ENCODE measurements at places on chromosomes 7 and 10.

- H3K27ac ChIP-seq = no peak overlapping the region
- peaks cover 17% of the 10 kb centered on the region for H3K4me1 ChIP-seq
- H3K27me3 ChIP-seq = no peaks in the 10 kb centered on the region
- no peak overlapping the region for H3K4me3 ChIP-seq
Measured at GRCh38 chr10:48791267-48791928, 106.7 kb downstream of the WDFY4 start.

DNA sequence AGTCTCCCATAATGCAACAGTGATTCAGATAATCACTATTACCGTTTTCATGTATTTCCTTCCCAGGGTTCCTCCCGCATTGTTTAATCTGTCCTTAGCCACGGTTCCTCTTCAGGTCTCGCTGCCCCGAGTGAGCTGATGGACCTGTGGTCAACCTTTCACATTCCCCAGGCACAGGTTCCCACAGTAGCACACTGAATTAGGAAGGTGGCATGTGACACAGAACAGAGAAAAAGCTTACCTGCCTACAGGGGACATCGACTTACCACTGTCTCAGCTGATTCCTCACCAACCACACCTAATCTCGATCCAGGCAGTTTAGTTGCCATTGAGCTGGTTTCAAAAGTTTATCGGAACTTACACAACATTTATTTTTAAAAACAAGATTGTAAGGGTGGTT lies 72.2 kb downstream of the MTURN start:
- H3K36me3 ChIP-seq = no peaks in the 10 kb centered on the region
- H3K27ac ChIP-seq = no peak overlapping the region
- no peaks in the 10 kb centered on the region for H3K27me3 ChIP-seq
- DNase-seq = no peak

DNA sequence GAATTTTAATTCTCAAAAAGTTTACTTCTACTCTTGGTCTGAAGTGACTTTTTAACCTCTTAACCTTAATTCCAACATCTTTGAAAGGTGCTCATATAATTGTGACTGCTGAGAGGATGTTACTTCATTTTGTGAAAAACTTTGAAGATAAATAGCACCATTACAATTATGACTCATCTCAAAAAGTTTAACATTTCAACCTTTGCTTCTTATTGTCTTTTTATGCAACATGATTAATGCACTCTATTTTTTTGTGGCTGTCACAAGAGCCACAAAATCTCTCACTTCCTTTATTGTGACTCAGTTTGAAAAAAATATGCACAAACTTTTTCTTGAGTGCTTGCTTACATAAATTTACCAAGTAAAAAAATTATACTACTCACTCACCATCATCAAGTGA lies 383.1 kb downstream of the LRRTM3 start:
- no peaks in the 10 kb centered on the region for H3K27me3 ChIP-seq
- H3K4me1 ChIP-seq = no peaks in the 10 kb centered on the region
- no peak overlapping the region for H3K4me3 ChIP-seq
- H3K36me3 ChIP-seq = no peaks in the 10 kb centered on the region
- no peak for DNase-seq

- no peak overlapping the region for H3K27ac ChIP-seq
- H3K36me3 ChIP-seq = peaks cover 8% of the 10 kb centered on the region
- H3K27me3 ChIP-seq = no peaks in the 10 kb centered on the region
- no peak overlapping the region for H3K4me3 ChIP-seq
- peaks cover 8% of the 10 kb centered on the region for H3K4me1 ChIP-seq
Measured at GRCh38 chr7:732556-732955, 5.5 kb upstream of the PRKAR1B start.

GRCh38 chr7:38545977-38546376 lies 85.2 kb downstream of the AMPH start:
- no peak overlapping the region for H3K27ac ChIP-seq
- no peaks in the 10 kb centered on the region for H3K36me3 ChIP-seq
- no peaks in the 10 kb centered on the region for H3K4me1 ChIP-seq
- DNase-seq = no peak

DNA sequence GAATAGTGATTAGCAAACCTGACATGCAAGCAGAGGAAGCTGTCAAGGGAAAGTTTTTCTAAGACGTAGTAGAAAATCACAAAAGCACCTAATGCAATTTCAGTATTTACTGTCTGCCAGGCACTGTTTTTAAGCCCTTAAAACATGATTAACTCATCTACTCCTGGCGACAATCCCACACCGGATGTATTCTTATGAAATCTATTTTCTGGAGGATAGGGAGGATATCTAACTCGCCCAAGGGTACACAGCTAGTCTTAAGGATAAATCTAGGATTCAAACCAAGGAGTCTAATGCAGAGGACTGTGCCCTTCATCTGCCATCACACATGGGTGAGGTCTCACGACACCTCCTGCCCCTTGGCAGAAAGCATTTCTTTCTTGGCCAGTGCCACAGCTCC lies 47.8 kb upstream of the FIGNL1 start:
- no peaks in the 10 kb centered on the region for H3K27me3 ChIP-seq
- no peak overlapping the region for H3K4me3 ChIP-seq
- peak; percentile 76 for DNase-seq
- H3K36me3 ChIP-seq = no peaks in the 10 kb centered on the region
- peaks cover 16% of the 10 kb centered on the region for H3K4me1 ChIP-seq

Measured in sigmoid colon (tissue), 7 donors.